ENCODE measurements at places on chromosomes 3 and 15.

DNA sequence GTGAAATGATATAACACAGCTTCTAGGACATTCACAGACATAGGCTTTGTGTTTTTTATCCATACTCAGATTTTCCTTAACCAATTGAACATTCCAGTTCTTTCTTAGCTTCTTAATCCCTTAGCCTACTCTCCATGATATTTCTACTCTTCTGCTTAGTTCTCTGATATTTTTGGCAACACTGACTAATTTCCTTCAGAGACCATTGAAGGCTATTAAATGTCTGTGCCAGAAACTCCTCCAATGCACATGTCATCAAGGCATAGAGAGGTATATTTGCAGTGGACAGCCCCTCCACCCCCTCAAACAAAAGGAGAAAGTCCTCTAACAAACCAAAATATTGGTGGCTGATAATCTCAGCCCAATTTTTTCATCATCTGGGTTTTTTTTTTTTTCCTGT, 105.9 kb upstream of the TSC22D2 start:
- no peak for DNase-seq

DNA sequence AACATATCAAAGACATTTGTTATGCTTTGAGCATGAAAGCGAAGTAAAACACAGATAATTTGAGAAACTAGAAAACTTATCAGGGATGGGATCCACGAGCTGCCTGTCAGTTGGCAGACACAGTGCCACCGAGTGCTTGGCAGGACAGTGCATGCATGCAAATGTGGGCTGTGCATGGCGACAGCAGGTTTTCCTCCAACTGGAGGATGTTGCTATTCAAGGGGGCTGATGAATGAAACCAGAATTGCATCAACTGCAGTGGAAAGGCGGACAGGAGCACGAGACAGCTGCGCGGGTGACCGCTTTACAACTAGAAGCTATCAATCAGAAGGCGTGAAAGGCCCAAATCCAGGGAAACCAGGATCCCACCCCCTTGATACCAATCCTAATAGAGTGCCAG, 244.3 kb downstream of the NR2F2 start:
- DNase-seq: no peak

GRCh38 chr3:158352551-158352950, 218.4 kb upstream of the MLF1 start:
- DNase-seq: no peak

DNA sequence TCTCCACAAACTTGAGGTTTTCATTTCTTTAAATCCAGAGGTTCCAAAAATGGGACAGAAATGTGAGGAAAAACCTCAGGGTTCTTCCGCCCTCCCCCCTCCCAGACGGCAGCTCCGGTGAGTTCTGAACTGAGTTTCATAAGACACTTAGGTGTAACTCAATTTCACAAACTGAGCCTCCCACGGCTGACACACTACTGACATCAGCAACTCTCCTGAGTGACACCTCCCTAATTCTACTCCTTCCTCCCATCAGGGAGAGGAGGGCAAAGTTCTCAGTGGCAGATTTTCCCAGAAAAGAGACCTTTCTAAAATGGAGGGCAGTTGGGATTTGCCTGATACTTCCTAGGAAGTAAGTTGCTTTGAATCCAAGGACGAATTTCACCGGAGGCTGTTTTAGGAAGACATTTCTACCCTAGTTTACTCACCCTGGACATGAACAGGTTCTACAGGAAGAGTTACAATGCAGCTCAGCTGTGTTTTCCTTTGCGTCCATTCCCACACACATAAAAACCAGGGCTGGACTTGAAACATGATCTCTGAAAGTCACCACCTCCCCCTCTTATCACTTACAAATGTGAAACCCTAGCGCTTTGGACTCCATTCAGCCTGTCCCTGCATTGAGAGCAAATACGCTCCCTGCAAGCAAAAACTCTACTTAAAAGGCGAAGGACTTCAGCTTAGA, 78.1 kb upstream of the LMOD3 start:
- DNase-seq: no peak

DNA sequence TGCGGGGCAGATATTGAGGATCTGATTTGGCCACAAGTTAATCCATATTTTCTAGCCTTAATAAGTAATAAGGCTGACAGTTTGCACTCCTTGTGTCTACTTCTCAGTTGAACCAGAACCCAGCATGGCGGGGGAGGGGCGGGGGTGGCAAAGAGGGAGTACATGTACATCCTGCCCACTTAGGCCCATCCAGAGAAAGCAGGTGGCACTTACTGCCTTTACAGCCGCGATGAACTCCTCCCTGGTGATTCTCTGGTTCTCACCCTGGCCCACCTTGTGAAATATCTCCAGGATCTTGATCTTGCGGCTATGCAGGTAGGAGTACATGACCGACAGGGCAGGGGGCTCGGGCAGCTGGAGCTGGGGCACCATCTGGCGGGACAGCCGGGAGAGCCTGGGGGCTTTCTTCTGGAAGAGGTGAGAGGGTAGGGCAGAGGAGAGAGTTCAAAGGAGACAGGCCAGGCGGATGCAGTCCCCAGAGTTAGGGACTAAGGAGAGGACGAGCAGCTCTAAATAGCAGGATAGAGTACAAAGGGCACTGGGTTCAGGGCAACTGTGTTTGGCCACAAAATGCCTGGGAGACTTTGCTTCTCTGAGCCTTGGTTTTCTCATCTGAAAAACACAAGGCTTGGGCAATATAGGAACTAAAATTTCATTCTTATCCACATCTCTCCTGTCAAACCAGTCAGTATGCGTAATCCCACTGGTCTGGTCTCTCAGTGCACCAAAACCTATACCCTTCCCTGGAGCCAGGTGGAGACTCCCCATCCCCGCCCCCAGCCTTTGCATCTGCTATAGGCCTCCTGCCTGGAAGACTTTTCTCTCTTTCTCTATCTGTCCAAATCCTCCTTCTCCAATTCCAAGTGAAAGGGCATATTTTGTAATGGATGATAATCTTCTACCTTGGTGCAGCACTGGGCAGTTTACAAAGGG, 10.1 kb downstream of the EFCAB12 start:
- no peak for DNase-seq

DNA sequence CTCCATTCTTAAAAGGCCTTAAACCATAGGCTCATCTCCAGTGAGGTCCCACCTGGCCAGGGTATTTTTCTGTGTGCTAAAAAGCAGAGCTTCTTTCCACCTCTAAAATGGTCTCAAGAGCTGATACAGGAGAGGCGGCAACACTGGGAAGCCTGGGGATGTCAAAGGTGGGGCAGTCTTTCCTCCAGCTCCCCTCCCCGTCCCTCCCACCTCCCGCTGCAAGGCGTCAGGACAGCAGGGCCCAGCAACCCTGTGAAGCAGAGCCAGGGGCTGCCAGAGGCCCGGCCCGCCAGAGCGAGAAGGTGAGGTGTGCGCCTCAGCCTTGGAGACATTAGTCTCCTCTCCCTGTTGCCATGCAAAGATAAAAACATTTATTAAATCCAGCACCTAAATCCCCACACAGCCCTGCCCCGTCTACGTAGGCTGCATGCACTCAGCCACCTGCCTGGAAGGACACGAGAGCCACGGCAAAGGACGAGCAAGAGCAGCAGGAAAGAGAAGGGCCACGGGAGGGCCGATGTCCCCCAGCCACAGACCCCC, 75.6 kb downstream of the FAM174B start:
- no peak for DNase-seq

- no peak for DNase-seq
These were observed 510.2 kb upstream of the MDFIC2 start for GRCh38 chr3:70822669-70823068.

DNA sequence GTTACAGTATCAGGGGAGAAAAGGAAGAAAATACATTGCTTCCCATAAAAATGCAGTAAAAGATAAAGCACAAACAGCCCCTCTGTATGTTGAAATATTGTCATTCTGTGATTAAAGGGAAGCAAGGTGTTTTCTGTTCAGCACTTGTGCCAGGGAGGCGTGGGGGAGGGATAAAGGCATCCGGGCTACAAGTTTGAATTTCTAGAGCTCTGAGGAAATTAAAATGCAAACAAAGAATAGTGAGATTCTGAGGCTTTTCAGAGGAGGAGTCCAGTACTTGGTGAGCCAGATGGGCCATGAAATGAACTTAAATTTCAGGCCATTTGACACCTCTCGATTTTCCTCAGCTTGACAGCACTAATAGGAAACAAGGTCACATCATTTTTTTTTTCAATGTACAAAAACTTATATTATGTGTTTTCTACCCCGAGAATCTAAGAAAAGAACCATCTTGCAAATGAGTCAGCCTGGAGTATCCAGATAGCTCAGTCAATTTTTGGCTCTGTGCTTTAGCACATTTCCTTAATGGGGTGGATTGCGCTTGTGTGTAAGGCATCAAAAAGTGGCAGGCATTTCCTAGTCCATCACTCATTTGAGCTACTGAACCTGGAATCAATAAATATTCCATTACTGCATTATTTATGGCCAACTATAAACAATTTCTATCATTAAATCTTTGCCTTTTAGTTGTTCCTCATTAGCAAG, 640.8 kb upstream of the TBL1XR1 start:
- DNase-seq: no peak

- no peak for DNase-seq
These were observed 409.1 kb upstream of the ATP11B start for GRCh38 chr3:182384221-182384620.

GRCh38 chr3:158313338-158313927, 203.5 kb downstream of the RSRC1 start:
- DNase-seq: no peak

DNA sequence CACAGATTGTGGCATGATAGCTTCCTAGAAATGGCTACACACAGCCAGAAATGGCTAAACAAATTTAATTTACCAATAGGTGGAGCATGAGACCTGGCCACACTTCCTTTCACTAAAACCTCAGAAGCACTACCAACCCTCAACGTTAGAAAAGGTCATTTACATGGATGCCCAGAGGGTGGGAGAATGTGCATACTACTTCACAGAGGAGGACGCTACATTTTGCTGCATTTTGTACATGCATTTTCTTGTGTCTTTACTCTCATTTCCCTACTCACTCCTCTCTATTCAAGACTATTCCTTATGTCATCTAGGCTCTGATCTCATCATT, 40.1 kb downstream of the C2CD4B start:
- no peak for DNase-seq

DNA sequence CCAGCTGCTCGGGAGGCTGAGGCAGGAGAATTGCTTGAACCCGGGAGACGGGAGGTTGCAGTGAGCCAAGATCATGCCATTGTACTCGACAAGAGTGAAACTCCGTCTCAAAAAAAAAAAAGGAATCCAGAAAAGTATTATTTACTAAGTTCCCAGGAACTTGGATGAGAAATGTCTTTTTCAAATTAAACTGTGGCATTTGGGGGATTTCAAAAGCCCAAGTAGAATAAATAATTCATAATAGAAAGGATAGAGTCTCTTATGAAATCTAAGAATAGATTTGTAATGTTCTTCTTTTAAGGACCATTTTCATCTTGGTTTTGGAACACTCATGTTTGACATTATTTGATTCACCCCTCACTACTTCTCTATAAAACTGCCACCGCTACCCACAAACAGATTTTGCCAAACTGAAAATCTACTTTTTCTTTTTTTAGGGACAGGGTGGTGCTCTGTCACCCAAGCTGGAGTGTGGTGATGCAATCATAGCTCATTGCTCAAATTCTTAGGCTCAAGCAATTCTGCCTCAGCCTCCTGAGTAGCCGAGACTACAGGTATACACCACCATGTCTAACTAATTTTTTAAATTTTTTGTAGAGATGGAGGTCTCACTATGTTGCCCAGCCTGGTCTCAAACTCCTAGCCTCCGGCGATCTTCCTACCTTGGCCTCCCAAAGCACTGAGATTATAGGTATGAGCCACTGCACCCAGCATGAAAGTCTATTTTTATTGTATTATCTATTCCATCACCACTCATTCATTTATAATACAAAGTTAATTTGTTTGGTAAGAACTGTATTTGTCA, 99.3 kb downstream of the SENP2 start:
- no peak for DNase-seq

GRCh38 chr3:157671656-157672055, 168.4 kb upstream of the VEPH1 start:
- no peak for DNase-seq

DNA sequence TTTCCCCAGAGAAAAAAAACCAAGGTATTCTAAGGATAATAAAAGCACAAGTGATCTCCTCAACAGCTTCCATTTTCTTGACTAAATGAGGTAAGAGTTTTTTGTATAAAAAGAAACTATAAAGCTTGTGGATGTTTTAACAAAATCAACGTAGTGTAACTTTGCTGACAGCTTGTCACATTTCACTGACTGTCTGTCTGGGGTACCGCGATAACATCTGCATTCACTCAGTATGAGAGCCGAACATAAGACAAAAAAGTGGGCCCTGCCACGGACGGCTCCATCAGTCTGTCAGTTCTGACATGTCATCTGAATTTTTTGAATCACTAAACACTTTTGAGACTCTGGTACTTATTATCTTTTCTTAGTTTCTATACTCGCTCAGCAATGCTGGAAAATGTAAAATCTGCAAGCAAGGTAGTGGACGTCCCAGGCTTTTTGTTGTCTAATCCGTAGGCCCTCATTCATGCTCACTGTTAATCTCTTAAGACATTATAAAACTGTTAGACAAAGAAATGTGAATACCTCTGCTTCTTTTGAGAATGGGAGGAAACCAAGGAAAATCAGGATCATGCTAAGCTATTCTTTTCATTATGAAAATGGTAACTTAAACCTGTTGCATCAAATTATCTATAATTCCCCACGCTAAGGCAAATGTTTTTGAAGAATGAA, 307.1 kb downstream of the MECOM start:
- no peak for DNase-seq

DNA sequence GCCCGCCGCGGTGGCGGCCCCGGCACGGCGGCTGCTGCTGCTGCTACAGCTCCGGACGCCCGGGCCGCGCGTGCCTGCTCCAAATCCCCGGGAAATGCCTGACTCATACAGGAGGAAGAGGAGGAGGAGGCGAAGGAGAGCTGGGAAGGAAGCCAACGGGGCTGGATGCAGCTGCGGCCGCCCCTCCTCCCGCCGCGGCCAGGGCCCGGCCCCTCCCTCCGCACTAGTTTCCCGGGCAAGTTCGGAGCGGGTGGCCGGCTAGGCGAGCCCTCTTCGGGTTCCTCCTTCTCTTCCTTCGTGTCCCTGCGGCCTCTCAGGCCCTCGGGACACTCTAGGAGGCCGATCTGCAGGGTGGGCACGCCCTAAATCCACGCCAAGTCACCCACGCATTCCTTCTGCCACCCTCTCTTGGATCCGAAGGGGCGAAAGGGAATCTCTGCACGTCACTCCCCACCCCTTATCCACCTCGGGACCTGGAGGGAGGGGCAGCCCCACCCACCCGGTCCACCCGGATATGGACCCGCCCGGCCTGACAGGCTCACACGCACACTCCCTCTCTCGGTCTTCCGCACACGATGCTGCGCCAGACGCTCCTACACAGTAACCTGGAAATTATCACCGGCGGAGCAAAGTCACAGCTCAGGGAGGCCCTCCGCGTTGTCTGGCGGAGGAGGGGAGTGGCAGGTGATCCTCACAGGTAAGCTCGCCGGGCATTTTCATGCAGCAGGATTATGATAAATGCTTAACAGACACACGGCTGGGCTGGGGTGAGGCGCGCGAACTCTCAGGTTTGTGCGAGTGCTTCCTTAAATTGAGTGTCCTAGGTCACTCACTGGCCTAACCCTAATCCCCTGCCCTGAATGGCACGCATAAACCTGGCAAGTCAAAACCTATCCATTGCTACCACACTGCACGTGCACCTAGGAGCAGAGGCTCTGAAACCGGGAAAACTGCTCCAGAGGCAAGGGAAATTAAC, at the start of the genes OSBPL10 and ZNF860:
Gene OSBPL10, minus strand, starts transcription at position 57 of the 976 bp plus-strand sequence. CDS start 83 bp downstream, outside the sequence.
Gene ZNF860, plus strand, starts transcription at position 545 of the 976 bp plus-strand sequence. CDS start 7,330 bp downstream, outside the sequence.
- peak; percentile 82 for DNase-seq

- no peak for DNase-seq
These were observed 314.6 kb downstream of the RPLP1 start for GRCh38 chr15:69767191-69767590.
